ENCODE measurements at places on chromosomes 4 and X. TPM values are rescaled to one million over a fixed set of nuclear protein-coding genes. Genes with fewer than 3 reads are reported as not detected.

The PCDH10 gene
- total RNA-seq, result 0.05 TPM

The FDCSP gene
- total RNA-seq, result not detected

The GDI1 gene
- total RNA-seq, result 86.2 TPM

The FAT1 gene
- total RNA-seq, result 61.8 TPM

The SRPX gene
- total RNA-seq, result 45.2 TPM

The SGMS2 gene
- total RNA-seq, result 23.1 TPM

The NPNT gene
- total RNA-seq, result 4.9 TPM

The ITGB1BP2 gene
- total RNA-seq, result 88.6 TPM

The STPG2 gene
- 0.15 TPM for total RNA-seq

All from left ventricle myocardium superior (tissue), 1 donor.